ENCODE measurements at places on chromosomes 13 and 19.
A peak's percentile ranks its signal among the peaks of the same experiment; 100 is the strongest.

DNA sequence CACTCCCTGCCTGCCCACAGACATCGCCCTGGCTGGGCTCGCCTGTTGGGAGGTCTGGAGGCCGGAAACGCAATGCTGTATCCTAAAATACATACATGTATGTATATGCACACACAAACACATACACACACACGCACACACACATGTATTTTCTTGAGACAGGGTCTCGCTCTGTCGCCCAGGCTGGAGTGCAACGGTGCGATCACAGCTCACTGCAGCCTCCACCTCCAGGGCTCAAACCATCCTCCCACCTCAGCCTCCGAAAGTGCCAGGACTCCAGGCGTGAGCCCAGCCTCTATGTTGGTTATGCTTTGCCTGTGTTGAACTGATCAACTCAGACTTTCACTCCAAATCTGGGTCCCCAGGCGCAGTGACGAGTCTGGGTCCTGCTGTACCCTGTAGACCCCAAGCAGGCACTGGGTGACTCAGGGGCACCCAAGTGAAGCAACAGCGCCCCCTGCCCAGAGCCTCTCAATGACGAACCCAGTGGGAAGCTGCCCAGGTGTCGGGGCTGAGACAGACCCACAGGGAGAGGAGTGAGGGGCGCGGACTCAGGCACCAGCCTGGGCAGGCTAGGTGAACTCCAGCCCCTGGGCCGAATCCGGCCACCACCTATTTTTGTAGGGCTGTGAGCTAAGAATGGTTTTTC is 27.4 kb upstream of the CACTIN start:
- no peak for DNase-seq

- DNase-seq = no peak
Measured at GRCh38 chr13:95627590-95627989, 16.9 kb downstream of the DZIP1 start.

GRCh38 chr13:75901501-75901900 is 265.4 kb downstream of the LMO7 start:
- no peak for DNase-seq

DNA sequence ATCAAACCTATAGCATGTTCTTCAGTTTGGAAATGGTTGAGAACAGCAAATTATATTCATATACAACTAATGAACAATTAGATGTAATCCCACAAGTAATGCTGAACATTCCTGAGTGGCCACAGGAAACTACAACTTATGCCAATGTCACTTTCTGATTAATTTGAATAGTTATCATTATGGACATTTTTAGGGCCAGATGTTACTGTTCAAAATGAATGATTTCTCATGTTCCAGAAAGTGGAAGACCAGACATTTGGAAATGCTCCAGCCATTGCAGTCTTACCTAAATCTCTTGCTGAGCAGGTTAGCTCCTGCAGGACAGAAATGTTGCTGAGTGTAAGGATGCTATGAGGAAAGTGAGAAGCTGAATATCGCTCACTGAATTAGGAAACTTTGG is 819.8 kb downstream of the PCDH9 start:
- no peak for DNase-seq

- no peak for DNase-seq
Measured at GRCh38 chr19:28727480-28728159, 485.3 kb downstream of the UQCRFS1 start.

DNA sequence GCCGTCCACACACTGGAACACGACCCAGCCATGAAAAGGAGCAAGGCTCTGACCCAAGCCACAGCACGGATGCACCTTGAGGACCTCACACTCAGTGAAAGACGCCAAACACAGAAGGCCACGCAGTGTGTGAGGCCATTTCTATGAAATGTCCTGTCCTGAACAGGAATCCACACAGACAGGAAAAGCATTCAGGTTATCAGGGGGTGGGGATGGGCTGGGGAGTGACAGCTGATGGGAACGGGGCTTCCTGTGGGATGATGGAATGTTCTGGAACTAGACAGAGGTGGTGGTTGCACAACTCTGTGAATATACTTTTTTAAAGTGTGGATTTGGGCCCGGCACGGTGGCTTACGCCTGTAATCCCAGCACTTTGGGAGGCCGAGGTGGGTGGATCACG is 30.6 kb downstream of the GPX4 start:
- DNase-seq = no peak

- DNase-seq = no peak
Measured at GRCh38 chr19:29514525-29515232, 11.1 kb upstream of the VSTM2B start.

GRCh38 chr19:6956573-6956972 is 64.7 kb downstream of the MBD3L2B start:
- no peak for DNase-seq

DNA sequence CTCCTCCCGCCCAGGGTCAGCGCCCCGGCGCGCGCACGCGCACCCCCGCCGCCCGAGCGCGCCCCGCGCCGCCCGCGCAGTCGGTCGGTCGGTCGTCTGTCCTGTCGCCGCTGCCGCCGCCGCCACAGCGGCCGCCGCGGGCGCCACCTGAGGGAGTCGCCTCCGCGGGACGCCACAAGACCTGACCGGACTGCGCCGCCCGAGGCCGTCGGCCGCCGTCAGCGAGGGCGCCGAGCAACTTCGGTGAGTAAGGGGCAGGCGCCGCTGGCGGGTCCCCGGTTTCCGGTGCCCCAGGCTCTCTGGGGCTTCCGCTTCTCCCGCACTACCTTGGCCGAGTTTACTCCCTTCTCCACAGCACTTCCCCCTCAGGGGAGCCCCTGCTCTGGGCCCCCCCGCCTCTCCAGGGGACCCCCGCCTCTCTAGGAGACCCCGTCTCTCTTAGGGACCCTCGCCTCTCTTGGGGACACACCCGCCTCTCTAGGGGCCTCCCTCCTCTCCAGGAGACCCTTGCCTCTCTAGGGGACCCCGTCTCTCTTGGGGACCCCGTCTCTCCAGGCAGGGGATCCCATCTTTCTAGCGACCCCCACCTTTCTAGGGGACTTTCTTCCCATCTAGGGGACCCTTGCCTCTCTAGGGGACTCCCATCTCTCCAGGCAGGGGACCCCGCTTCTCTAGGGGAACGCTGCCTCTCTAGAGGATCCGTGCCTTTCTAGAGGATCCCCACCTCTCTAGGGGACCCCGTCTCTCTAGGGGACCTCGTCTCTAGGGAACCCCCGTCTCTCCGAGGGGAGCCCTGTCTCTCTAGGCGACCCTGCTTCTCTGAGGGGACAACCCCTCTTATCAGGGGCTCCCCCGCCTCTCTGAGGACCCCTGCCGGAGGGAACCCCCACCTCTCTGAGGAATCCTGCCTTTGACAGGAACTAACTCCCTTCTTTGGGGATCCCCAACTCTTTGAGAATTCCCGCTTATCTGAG is 19.3 kb upstream of the GATAD2A start:
- DNase-seq = no peak

GRCh38 chr13:36377826-36378468 is 31.8 kb upstream of the SPART start:
- DNase-seq = no peak

- no peak for DNase-seq
Measured at GRCh38 chr19:41411968-41412265, 14.3 kb downstream of the BCKDHA start.

GRCh38 chr19:33346665-33347064 is 26.8 kb upstream of the CEBPG start:
- DNase-seq = no peak

DNA sequence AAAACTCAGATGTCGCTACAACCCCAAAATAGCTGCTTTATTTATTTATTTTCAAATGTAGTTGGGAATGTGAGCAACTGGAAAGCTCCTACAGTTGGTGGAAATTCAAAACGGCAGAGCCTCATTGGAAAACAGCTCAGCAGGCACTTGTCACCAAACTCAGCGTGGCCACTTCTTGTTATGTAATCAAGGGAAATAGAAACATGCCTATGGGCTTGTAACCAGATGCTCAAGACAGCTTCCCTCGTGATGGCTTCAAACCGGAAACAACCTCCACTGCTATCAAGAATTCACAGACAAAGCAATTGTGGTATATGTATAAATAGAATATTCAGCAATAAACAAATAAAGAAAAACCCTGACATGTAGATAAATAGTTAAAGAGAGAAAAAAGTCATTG is 627.8 kb upstream of the SLC10A2 start:
- peak; percentile 8 for DNase-seq

DNA sequence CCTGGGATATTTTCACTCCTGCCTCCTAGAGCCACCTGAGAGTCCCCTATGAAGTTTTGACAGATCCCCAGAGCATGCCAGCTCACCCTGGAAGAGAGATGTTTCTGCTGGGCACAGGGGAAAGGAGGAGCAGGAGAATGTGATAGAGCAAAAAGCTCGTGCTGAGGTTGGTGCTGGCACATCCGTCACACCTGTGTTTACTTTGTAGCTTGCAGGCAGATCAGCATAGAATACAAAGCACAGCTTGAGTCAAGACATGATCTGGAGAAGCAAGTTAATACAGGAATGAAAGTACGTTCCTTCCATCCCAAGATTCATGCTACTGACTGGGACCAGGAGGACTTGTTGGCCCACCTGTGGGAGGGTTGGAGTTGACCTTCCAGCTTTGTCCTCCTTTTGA is 46.1 kb downstream of the HSPH1 start:
- DNase-seq = no peak

DNA sequence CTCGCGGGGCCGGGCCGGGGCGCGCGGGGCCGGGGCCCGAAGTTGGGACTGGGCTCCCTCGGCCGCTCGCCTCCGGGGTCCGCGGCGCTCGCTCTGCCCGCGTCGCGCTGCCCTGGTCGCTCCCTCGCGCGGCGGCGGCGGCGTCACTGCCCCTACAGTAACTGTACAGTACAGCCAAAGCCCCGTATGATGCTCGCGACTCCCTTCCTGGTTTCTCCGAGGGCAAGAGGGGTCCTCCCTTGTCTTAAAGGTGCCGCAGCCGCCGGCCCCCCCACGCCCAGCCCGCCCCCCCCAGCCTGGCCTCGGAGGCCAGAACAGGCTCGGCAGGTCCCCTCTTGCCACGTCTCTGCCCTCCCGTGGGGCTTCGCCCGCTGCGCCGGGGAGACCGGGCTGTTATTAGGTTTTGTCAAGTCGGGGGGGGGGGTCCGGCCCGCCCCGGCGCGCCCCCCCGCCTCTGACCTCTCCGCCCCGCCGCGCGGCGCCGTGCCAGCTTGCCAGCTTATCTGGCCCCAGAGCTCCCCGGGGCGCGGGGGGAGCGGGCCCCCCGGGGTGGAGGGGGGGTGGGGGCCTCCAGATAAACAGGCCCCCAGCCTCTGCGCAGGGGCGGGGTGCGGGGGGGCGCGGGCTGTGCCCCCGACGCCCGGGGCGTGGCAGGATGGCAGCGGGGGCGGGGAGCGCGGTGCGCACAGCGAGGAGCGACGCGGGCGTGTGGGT is at the start of gene ZBTB7A:
TSS of gene ZBTB7A (minus strand) at position 218 of the 714 bp plus-strand sequence. CDS start 11,667 bp downstream, outside the sequence.
- no peak for DNase-seq

DNA sequence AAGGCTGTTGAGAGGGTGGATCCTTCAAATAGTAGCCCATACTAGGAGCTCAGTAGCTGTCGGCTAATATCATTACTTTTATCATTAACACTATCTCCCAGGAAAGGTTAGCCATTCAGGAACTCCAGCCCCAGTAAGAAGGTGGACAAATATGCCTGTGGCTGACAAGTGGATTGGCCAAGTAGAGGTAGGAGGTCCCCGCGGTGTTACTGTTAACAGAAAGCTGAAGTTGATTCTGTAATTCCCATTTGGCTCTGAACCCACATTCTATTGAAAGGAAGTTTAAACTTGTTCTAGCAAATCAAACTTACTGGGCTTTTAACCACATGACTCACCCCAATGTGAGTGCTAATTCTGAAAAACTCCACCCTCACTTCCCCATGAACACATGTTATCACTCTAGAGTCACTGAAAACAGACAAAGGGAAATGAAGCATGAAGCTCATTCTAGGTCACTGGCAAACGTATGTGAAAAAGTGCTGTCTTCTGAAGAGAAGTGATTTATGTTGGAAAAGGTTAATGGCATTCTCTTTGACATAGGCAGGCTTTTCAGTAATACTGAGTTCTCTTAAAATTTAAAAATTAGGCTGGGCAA is 273.5 kb downstream of the FGF14 start:
- peak; percentile 77 for DNase-seq

GRCh38 chr13:71638751-71639150 is 228.3 kb downstream of the DACH1 start:
- no peak for DNase-seq

GRCh38 chr13:95948656-95949055 is 104.5 kb downstream of the UGGT2 start:
- DNase-seq = no peak

- peak; percentile 31 for DNase-seq
Measured at GRCh38 chr19:45166723-45167252, 6.0 kb upstream of the NKPD1 start.

DNA sequence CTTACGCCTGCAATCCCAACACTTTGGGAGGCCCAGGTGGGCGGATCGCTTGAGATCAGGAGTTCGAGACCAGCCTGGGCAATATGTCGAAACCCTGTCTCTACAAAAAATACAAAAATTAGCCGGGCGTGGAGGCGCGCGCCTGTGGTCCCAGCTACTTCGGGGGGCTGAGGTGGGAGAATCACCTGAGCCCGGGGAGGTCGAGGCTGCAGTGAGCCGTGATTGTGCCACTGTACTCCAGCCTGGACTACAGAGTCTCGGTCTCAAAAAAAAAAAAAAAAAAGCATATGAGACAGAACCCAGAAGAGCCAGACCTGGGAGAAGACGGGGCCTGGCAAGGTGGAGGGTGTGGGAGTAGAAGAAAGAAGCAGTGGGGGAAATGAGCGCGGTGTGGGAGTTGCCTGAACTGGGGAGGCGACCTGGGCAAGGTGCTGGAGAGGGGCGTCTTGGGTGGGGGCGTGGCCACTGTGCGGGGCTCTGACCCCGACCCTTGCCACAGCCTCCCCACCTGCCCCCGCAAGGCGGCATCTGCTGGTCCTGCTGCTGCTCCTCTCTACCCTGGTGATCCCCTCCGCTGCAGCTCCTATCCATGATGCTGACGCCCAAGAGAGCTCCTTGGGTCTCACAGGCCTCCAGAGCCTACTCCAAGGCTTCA is 533 bp downstream of the DKKL1 start:
- DNase-seq = no peak

DNA sequence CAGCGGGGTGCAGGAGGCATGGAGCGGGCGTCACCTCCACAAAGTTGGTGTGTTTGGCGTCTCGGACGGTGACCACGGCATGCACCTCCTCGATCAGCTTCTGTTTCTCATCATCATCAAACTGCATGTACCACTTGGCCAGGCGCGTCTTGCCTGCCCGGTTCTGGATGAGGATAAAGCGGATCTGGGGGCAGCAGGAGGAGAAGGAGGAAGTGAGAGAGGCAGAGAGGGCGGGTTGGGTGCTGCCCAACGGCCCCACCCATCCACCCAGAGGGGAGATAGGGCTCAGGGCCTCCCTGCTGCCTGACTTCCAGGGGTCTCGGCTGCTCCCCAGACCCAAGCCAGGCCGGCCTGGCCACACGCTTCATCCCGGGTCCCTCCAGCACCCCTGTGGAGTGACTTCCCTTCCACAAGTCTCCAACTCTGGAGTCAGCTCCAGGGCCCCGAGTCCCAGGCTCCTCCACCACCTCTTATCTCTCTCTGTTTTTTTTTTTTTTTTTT is 4.6 kb downstream of the AP2S1 start:
- DNase-seq = no peak

- no peak for DNase-seq
Measured at GRCh38 chr19:4691373-4691772, 21.2 kb upstream of the MYDGF start.

All from NCI-H187 (cell line).